Stimulated activated naive B cell treated with anti-CD40 and anti-IgM and Interleukin-4, amounts not matched to agents 10 μg/mL and 1 μg/mL and 100 μg/mL, for 72 hours (primary cell): ENCODE measurements at places on chromosomes 1 and 21.

DNA sequence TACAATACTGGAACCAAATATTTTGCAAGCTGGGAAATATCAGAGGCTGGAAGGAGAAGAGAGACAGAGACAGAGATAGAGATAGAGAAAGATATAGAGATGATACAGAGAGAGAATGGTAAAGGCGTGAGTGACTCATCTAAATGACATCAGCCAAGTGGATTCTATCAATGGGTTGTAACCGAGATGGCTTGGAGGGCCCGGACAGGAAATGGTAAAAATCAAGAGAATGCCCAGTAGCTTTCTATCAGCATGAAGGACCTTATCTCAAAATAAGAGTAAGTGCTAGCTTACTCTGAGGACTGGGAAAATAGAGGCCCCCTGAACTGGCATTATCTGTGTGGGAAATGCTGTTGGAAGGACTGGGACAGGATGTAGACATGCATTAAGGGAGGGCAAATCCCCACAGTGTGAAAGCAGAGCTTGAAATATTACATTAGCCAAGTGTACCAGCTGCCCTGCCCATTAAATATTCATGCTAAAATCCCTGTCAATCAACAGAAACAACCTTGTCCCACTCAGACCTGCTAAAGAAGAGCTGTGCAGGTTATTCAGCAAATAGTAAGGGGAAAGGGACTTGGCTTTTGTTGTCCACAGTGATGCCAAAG, 76.6 kb upstream of the ZNF644 start:
- no peak for DNase-seq

DNA sequence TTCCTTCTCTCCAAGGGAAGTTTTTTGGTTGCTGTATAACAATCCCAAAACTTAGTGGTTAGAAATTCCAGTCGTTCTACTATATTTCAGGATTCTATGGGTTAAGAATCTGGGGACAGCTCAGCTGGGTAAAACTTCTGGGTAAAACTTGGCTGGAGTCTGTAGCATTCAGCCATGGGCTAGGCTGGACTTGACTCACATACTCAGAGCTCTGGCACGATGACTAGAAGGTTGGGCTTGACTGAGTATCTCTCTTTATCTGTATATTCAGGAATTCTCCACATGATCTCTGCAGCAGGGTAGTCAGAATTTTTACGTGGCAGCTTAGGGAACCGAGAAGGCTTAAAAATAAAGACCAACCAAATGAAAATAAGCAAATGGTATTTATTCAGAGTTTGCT, 28.2 kb upstream of the HRNR start:
- DNase-seq = no peak

DNA sequence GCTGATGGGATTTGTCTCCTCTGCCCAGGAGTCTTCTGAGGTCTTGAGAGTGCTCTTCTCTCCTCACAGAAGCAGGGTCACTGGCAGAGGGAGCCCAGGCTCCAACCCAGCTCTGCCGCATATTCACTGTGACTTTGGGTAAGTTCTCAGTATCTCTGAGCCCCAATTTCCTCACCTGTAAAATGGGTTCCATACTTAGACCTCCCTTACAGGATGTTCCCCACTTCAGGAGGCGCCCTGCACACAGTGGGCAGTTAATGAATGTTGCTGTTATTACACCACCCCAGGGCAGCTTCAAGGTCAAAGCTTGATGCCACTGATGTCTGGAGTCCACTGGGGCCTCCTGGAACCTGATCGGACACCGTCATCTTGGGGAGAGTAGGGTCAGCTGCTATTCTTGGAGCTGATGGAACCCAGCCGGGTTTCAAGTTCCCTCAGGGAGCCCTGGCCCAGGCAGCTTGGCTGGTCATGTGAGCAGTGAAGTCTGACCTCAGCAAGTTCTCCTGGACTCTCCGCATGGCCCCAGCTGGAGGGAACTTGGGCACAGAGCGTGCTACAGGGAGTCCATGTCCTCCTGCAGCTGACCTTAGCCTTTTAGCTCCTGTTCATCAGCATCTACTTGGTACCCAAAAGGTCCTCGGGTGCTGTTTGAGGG, 21.8 kb downstream of the COA7 start:
- DNase-seq = no peak

DNA sequence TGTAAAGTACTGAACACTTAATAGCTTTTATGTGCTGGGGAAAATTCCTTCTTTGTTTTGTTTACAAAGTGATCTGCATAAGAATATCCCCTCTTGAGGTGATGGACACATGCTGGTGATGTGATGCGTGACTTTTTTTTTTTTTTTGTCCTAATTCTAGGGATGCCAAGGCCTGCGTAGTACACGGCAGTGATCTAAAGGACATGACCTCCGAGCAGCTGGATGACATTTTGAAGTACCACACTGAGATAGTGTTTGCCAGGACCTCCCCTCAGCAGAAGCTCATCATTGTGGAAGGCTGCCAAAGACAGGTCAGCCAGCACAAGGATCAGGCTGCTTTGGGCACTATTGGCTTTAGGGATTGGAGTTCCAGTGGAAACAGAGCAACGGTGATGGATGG, 24.7 kb downstream of the ATP1A1 start:
- DNase-seq = no peak

GRCh38 chr1:176206006-176206960, 803 bp downstream of the COP1 start:
- no peak for DNase-seq

DNA sequence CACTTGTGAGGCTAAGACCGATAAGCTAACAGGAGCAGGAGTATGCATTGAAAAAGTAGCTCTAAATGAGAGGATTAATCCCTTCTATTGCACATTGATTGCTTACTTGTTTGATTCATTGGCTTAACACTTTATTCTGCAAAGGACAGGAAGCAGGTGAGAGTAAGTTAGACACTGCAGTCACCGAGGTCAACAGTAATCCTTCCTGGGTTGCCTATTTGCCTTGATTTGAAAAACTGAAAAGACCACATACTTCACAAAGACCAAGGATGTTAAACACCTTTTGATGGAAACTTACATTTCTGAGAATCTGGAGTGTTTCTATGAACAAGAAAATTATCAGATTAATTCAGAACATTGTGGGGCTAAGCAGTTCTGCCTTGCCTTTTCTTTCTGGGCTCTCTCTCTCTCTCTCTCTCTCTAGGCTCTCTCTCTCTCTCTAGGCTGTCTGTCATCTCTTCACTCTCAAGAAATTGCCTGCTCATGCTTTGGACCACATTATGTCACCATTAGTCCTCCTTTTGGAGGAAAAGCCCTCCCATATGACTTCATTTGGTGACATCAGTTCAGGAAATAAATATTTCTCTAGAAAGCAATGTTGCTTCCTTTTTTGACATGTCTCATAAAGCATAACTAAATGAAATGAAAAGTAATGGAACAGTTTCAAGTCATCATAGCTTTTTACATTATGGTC, 103.8 kb downstream of the TNFSF18 start:
- DNase-seq = no peak

DNA sequence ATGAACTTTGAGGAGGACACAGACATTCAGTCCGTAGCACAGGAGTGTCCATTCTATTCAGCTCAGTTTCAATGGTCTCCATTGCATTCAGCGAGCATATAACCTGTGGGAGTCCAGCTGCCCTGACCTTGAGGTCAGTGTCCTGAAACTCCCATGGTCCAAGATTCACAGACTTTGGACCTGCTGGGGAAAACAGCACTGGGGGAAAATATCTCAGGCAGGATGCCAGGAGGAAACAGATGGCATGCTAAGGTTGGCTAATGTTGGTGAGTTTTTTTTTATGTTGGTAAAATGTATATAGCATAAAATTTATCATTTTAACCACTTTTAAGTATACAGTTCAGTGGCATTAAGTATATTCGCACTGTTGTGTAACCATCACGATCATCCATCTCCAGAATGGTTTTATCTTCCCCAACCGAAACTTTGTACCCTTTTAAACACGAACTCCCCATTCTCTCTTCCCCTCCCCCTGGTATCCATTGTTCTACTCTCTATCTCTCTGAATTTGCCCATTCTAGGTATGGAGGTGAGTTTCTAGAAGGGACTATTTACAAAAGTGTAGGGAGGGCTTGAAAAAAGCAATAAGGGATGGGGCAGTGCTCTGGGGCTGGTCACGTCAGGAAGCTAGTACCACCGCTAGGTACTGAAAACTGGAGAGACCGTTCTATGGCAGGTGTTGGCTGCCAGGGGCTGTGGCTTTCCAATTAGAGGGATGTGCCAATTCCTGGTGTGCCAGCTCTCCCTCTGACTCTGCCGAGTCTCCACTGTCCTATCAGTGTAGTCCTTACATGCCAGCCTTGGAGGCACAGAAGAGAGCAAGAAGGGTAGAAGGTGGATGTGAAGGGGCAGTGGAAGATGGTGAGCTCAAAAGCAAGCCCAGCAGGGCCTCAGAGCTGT, 85.3 kb downstream of the FOXD2 start:
- DNase-seq = no peak

DNA sequence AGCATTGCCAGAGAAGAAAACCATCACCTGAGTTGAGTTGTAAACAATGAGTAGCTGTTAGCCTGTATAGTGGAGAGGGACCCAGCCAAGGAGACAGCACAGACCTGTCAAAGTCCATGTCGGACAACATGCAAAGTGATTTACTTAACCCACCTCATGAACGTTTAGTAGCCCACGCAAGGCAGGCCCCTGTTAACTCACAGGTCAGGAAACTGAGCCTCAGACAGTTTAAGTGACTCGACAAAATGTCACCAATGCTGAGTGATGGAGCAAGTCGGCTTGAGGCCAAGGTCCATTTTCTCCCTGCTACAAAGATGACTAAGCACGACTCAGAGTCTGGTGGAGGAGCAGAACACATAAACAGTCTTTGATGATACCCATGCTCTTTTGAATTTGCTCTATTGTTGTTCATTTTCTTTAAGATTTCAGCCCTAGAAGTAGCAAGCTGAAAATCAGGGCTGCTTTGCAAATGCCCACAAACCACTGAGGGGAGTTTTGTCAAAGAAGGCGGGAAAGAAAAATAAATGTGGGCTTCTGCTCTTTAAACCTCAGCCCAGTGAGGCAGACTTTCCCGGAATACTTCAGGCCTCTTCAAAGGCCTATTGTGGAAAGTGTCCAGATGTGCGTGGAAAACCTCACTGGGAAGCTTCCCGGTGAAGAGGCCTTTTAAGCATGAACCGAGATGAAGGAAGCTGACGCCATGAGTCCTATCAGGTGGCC, 83.8 kb upstream of the HOOK1 start:
- DNase-seq = no peak

- no peak for DNase-seq
These were observed 1.9 kb upstream of the ID3 start for GRCh38 chr1:23561076-23561812.

- no peak for DNase-seq
These were observed 85.2 kb upstream of the TRABD2B start for GRCh38 chr1:48082271-48082962.

DNA sequence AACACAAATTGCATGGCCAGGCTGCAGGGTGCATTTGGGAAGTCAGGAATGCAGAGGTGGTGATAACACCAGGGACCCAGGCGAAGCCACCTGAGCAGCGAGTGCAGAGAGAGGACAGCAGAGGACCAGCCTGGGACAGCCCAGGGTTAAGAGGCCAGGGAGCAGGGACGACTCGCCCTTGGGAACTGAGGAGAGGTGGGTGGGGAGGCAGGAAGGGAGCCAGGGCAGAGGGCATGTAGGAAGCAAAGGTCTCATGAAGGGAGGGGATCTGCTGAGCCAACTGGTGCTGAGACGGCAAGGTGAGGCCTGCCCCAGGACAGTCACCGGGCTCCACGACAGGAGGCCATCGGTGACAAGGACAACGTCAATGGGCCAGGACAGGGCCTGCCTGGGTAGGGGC, 16.4 kb downstream of the KIF17 start:
- DNase-seq = no peak

- no peak for DNase-seq
These were observed 2.7 kb upstream of the VANGL2 start for GRCh38 chr1:160397651-160398050.

- DNase-seq = no peak
These were observed 64.7 kb downstream of the PRRC2C start for GRCh38 chr1:171550050-171550449.

DNA sequence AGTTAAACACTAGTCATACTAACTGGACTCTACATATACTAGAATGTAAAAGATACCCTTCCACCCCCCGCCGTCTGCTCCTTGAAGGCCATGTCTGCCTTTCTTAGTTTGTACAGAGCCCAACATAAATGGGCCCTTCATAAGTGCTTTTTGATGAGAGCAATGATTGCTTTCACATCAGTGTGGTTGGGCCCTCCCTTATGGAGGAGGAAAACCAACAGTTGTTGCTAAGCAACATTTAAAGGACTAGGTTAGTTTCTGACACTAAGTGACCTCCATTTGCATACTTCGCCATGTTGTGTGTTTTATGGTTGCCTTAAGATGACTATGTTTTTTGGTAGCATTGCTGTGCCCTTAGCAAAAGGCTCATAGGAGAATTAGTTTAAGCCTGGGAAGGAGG, 182.0 kb upstream of the SGIP1 start:
- DNase-seq = no peak

- DNase-seq = no peak
These were observed 15.3 kb downstream of the ZBTB7B start for GRCh38 chr1:155017946-155018316.

DNA sequence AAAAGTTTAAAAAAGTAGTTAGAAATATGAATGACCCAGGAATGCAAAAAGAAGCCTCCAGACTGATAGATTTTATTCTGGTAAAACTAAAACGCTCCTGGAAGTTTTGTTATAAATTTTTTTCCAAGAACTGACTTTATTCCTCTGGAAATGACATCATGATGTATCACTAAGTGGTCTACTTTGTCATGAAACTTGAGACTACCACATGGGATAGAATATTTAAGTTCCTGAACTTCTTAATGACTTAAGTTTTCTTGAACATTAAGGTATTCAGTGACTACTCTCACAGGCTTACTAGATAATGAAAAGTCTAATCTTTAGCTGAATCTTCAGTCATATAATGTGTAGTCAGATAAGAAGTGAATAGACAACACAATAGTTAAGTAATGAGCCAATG, 842.2 kb downstream of the USP25 start:
- no peak for DNase-seq

- DNase-seq = no peak
These were observed 11.2 kb downstream of the NPHP4 start for GRCh38 chr1:5981009-5981380.

GRCh38 chr1:204960306-204961125, 82.5 kb upstream of the CNTN2 start:
- DNase-seq = no peak

DNA sequence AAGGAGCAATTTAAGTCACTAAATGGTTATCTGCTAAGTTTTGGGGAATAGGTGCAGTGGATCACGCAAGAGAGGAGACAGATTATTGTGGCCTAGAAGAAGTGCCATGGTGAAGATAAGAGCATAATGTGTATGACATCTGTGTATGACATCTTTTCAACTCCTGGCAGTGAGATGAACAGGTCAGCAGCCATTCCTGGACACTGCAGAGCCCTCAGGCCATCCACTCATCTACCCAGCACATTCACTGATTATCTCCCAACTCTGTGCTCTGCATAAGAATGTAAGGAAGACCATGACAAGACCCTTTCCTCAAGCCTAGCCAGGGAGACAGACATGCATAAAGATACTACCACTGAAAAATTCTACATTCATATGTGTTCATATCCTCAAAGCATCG, 73.7 kb downstream of the DDR2 start:
- no peak for DNase-seq
